Cardiac muscle cell (in vitro differentiated cells and primary cell): ENCODE measurements at places on chromosomes 13 and 19. TPM values are rescaled to one million over a fixed set of nuclear protein-coding genes. Genes with fewer than 3 reads are reported as not detected.

CFAP97D2 gene
- 0.19 TPM in 1 of 2 replicates, not detected in the other for polyA plus RNA-seq

PODNL1 gene
- polyA plus RNA-seq = not detected in 2 replicates

ZSWIM4 gene
- polyA plus RNA-seq = 13.0 and 19.6 TPM in 2 replicates

OR7A5 gene
- polyA plus RNA-seq = not detected in 2 replicates

IGFL3 gene
- 0.37 TPM in 1 of 2 replicates, not detected in the other for polyA plus RNA-seq

OR1M1 gene
- not detected in 2 replicates for polyA plus RNA-seq

LPAR6 gene
- polyA plus RNA-seq = 1.5 and 1.9 TPM in 2 replicates

RXFP2 gene
- not detected in 2 replicates for polyA plus RNA-seq

ZFP28 gene
- 5.4 and 6.3 TPM in 2 replicates for polyA plus RNA-seq

FLT1 gene
- 7.5 and 7.6 TPM in 2 replicates for polyA plus RNA-seq

MYO1F gene
- polyA plus RNA-seq = 1.5 and 5.1 TPM in 2 replicates

CABP5 gene
- polyA plus RNA-seq = not detected in 2 replicates

SULT2A1 gene
- polyA plus RNA-seq = 0.09 and 0.34 TPM in 2 replicates

KLK14 gene
- polyA plus RNA-seq = 0.75 TPM in 1 of 2 replicates, not detected in the other

KLK4 gene
- polyA plus RNA-seq = not detected in 2 replicates

ESD gene
- 167 and 248 TPM in 2 replicates for polyA plus RNA-seq

ZNF556 gene
- 0.09 TPM in 1 of 2 replicates, not detected in the other for polyA plus RNA-seq

SWSAP1 gene
- polyA plus RNA-seq = 7.2 and 7.5 TPM in 2 replicates

C2CD4C gene
- polyA plus RNA-seq = 3.0 and 3.4 TPM in 2 replicates

ELAVL3 gene
- polyA plus RNA-seq = 0.10 TPM in 1 of 2 replicates, not detected in the other

PGPEP1 gene
- 12.9 and 14.0 TPM in 2 replicates for polyA plus RNA-seq

NTF4 gene
- polyA plus RNA-seq = 17.0 and 31.7 TPM in 2 replicates

NLRP13 gene
- polyA plus RNA-seq = not detected in 2 replicates

VSTM1 gene
- polyA plus RNA-seq = not detected in 2 replicates

NLRP5 gene
- not detected in 2 replicates for polyA plus RNA-seq
